HS-27A (cell line): ENCODE measurements at places on chromosomes 1 and 21.
A peak's percentile ranks its signal among the peaks of the same experiment; 100 is the strongest.

GRCh38 chr1:102851616-102852015 lies 256.7 kb downstream of the COL11A1 start:
- DNase-seq, result peak; percentile 31

DNA sequence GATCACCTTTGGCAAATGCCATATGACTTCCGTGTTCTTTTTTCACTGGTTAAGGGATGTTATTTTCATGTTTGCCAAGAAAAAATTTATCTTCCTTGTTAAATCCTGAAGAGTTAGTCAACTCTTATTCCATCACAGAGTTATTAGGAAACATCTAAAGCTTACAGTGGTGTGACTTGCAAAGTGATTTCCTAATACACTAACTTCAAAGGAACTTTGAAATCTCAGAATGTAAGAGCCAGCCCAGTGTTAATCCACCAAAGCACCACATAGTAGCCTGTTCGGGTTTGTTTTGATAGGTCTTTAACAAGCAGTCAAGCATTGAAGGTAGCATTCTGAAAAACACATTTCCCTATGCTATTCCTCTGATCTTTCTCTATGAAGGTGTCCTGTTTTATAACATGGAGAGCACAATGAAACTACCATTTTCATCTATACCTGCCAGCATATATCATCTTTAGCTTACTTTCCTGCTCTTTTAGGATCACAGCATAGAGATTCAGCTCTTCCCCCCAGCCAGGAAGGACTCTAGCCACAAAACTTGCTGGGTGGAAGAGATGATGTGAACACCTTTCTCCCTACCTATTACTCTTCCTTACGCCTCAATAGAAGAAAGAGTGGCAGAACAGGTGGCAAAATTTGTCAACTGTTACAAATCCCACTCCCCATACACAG lies 82.4 kb upstream of the MAGI3 start:
- no peak for DNase-seq

GRCh38 chr1:119338757-119339156 lies 29.8 kb upstream of the HAO2 start:
- no peak for DNase-seq

DNA sequence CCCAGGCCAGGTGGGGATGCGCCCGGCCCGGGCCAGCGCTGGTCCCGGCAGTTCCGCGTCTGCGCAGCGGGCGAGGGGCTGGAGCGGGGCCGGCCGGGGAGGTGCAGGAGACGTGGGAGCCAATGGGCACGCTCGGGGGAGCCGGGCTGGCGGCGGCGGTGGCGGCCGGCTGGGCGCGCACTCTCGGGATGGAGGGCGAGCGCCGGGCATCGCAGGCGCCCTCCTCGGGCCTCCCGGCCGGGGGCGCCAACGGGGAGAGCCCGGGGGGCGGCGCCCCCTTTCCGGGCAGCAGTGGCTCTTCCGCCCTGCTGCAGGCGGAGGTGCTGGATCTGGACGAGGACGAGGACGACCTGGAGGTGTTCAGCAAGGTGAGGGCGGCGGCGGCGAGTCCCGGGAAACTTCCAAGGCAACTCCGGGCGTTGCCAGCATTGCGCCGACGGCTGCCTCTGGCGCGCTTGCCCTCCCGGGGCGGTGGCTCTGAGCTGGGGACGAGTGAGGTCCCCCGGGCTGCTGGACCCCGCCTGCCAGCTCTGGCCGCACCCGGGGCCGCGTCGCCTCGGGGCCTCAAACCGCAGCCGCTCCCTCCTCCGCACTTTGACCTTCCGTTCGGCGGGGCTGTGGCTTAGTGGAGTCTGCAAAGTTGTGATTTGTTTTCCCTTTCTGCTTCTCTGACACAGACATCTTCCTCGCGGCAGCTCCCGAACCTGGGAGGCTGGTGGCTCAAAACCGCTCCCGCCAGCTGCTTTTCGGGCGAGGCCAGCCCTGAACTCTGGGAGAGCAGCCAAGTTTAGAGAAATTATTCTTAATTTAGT lies at the start of gene SNX7:
Gene SNX7, plus strand, starts transcription at position 178 of the 812 bp plus-strand sequence. Its CDS starts 11 bp downstream, at position 189.
- peak; percentile 60 for DNase-seq

GRCh38 chr1:160569806-160570205 lies 9.5 kb downstream of the CD84 start:
- DNase-seq, result no peak

GRCh38 chr21:42413500-42413899 lies 9.8 kb downstream of the UBASH3A start:
- DNase-seq, result no peak

DNA sequence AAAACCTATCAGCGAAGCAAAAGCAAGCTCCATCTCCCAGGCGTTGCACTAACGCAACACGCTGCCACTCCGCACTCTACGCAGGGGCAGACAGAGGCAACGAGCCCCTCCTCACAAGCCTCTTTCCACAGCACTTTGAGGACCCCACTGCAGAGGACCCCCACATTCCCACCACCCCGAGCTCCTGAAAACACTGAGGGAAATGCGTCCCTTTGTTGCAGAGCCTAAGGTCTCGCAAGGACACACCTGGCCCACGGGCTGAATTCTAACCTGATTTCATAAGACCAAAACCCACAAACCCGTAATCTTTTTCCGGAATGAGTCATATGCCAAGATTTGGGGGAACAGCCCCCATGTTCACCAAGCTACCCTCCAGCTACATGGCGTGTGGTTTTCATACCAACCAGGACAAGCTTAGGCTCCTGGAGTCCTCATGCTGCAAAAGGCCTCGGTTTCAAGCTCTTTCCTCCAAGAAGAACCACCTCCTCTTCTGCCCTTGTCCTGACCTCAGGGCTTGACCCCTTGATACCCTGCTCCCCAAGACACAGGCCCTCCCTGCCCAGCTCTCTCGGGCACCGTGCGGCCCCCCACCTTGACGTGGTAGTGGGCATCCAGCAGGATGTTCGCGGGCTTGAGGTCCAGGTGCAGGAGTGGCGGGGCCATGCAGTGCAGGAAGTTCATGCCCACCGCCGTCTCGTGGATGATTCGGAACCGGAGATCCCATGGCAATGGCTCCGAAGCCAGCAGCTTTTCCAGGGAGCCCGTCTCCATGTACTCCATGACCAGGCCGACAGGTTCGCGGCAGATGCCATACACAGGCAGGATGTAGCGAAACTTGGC lies 10.7 kb downstream of the RIPK4 start:
- DNase-seq, result no peak

DNA sequence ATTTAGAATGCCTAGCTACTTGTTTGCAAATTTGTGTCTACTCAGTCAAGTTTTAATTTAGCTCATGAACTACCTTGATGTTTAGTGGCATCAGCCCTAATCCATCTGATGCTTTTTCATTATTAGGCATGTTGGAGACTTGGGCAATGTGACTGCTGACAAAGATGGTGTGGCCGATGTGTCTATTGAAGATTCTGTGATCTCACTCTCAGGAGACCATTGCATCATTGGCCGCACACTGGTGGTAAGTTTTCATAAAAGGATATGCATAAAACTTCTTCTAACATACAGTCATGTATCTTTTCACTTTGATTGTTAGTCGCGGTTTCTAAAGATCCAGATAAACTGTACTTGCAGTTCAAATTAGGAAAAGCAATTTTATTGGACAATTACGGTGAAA lies 7.6 kb downstream of the SOD1 start:
- no peak for DNase-seq

DNA sequence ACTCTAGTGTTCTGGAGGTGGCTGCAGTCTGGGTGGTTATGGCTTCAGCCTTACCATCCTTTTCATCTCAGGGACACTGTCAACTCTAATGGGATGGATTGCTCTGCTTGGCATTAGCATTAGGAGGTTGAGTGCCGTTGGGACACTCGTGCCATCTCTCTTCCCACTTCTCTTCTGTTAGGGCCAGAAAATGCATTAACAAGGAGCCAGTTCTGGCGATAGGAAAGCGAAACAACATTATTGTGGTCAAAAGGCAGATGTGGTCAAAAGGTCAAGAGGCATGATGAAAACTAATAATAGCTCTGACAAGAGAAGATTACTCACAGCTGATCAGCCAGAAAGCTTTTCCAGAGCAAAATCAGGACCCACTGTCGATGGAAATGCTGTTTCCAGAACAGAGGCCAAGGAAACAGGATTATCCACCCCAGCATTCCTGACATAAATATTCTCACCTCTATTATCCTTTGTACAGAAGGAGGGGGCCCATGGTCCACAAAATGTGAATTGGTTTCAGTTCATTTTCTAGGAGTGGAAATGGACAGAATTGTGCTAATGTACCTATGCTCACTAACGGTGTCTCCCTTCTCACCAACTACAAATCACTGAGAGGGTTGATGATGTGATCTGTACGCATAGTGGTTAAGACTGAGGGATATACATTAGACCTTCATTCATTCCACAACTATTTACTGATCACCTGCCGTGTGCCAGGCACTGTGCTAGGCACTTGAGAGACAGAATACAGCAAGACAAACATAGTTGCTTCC lies 72.0 kb downstream of the ST6GALNAC5 start:
- DNase-seq, result no peak
